ENCODE measurements at places on chromosomes 16 and 17.

GRCh38 chr17:75557075-75557851 is 30.3 kb upstream of the MYO15B start:
- no peak for DNase-seq
- peaks cover 5% of the 10 kb centered on the region for H3K4me1 ChIP-seq
- H3K27me3 ChIP-seq = no peaks in the 10 kb centered on the region
- H3K36me3 ChIP-seq = no peaks in the 10 kb centered on the region
- no peak overlapping the region for H3K27ac ChIP-seq

- peaks cover 16% of the 10 kb centered on the region for H3K4me1 ChIP-seq
- no peak overlapping the region for H3K27ac ChIP-seq
- H3K36me3 ChIP-seq = peaks cover 72% of the 10 kb centered on the region
- DNase-seq = no peak
- H3K27me3 ChIP-seq = no peaks in the 10 kb centered on the region
Measured at GRCh38 chr17:13593021-13593751, 8.5 kb downstream of the HS3ST3A1 start.

DNA sequence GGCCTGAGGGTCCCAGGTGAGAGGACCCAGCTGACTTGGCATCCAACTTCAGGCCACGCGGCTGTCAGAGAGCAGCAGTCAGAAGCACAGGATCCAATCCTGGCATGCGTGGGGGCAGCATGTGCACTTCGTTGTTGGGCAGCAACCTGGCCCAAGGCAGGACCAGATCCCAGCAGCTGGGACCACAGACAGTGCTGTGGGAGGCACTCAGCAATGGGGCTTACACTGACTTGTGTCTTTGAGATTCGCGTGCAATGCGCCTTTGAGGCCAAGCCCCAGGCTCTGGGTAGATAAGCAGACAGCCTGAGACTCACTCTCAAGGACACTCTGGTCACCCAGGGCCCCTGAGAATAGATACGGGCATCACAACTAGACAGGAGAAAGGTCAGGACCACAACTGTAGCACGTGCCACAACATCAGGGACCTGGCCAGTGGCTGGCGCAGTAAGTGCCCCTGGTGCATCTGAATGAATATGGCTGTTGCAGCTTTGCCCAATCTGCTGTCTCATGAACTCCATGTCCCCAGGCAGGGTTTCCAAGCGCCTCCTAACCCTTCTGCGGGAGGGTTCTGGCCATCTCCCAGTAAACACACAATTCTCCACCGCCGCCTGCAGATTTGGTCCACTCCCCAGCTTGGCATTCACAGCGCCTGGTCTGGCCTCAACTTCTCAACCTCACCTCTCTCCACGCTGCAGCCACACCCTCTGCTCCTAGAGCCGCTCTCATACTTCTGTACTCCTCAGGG is 3.2 kb downstream of the PAM16 start:
- H3K27ac ChIP-seq = no peak overlapping the region
- peaks cover 4% of the 10 kb centered on the region for H3K4me1 ChIP-seq
- no peak overlapping the region for H3K4me3 ChIP-seq
- no peaks in the 10 kb centered on the region for H3K27me3 ChIP-seq
- peaks cover 40% of the 10 kb centered on the region for H3K36me3 ChIP-seq
- no peak for DNase-seq

DNA sequence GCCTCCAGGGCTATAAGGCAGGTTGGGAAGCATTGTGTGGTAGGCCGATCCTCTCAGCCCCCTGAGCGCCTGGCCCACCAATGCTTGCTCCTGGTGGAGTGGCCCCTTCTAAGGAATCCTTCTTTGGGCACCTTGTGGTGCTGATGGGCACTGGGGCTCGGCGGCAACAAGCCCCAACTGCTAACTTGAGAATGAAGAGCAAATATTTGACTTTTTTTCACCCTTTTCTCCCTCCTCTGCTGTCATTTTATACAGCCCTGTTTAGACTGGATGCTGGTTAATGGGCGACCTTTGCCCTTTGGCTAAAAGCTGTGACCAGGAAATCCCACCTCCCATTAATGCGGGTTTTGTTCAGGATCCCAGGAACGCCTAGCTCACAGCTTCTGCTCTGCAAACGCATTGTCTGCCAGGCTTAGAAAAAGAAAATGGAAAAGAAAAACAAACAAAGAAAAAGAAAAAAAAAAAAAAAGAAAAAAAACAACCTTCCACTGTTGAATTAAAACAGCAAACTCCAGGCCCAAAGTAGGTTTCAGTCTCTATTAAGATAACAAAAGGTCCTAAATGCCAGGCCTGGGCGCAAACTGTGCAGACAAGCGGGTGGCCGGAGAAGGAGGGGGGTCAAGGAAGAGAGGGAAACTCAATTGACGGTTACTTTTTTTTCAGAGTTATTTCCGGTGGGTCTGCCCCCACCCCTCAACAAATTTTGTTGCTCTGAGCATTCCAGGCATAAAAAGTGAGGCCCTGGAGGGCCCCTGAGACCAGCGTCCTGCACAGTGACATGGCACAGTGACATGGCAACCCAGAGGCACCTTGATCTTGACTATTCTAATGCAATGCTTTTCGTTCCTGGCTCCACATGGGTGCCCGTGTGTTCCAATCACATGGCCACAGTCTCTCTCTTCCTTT is 301.4 kb downstream of the MAF start:
- H3K36me3 ChIP-seq = no peaks in the 10 kb centered on the region
- no peak overlapping the region for H3K27ac ChIP-seq
- no peak overlapping the region for H3K4me3 ChIP-seq
- H3K4me1 ChIP-seq = peaks cover 24% of the 10 kb centered on the region
- peak; percentile 96 for DNase-seq

DNA sequence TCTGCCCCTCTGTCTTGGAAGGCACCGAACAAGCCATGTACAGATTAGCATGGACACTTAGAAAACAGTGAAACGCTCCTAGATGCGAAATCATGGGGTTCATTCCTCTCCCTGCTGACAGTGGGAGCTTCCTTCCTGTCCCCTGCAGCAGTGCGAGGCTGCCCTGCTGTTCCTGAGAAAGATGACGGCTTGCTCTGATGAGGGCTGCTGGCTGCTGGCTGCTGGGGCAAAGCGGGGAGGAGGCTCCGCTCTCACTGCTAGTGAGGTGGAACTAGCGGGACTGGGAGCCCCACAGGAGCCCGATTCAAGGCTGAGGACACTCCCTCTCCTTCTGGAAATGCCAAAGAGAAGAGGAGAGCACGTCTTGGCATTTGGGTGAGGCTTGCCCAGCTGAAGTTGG is 25.9 kb upstream of the CACNG4 start:
- no peaks in the 10 kb centered on the region for H3K36me3 ChIP-seq
- H3K27ac ChIP-seq = no peak overlapping the region
- H3K27me3 ChIP-seq = peaks cover 25% of the 10 kb centered on the region
- no peak overlapping the region for H3K4me3 ChIP-seq
- no peak for DNase-seq
- H3K4me1 ChIP-seq = no peaks in the 10 kb centered on the region

- no peak overlapping the region for H3K27ac ChIP-seq
- no peaks in the 10 kb centered on the region for H3K27me3 ChIP-seq
- no peaks in the 10 kb centered on the region for H3K36me3 ChIP-seq
- H3K4me1 ChIP-seq = no peaks in the 10 kb centered on the region
Measured at GRCh38 chr16:19329932-19330331, 44.4 kb downstream of the CLEC19A start.

DNA sequence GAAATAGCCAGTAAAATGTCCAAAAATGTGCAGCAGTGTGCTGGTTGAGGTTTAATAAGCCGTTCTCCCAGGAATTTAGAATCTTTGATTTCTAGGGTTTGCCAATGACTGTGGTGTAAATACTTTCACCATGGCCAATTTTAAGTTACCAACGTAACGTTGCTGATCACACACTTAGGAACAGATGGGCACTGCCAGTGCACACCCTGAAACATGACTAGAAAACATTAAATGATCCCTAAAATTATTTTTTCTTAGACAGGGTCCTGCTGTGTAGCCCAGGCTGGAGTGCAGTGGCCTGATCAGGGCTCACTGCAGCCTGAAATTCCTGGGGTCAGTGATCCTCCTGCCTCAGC is 3.2 kb downstream of the CA5A start:
- peaks cover 7% of the 10 kb centered on the region for H3K4me1 ChIP-seq
- DNase-seq = no peak

GRCh38 chr17:59436900-59437299 is 105.4 kb downstream of the YPEL2 start:
- no peak overlapping the region for H3K4me3 ChIP-seq
- H3K36me3 ChIP-seq = no peaks in the 10 kb centered on the region
- no peak overlapping the region for H3K27ac ChIP-seq
- DNase-seq = no peak
- no peaks in the 10 kb centered on the region for H3K4me1 ChIP-seq

DNA sequence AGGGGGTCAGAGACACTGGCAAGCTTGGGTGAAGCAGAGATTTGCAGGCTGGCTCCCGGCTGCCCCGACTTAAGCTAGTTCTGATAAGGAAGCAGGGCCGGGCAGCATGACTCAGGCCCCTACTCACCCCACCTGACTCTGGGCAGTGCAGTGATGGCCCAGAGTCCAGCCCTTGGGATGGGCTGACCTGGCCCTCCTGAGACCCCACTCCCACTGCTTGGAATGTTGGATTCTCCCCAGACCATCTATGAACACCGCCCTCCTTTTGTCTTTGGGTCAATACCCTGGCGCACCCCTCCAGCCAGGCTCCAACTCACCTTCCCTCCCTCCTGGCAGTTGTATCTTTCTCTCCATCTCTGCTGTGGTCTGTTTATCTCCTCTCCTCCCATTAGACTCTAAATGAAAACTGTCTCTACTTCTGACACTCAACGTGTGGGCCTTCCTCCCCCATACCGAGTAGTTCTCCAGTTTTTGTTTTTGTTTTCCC is 21.0 kb downstream of the LGALS3BP start:
- DNase-seq = no peak
- no peaks in the 10 kb centered on the region for H3K27me3 ChIP-seq
- no peaks in the 10 kb centered on the region for H3K36me3 ChIP-seq
- H3K27ac ChIP-seq = no peak overlapping the region
- no peak overlapping the region for H3K4me3 ChIP-seq
- peaks cover 8% of the 10 kb centered on the region for H3K4me1 ChIP-seq

DNA sequence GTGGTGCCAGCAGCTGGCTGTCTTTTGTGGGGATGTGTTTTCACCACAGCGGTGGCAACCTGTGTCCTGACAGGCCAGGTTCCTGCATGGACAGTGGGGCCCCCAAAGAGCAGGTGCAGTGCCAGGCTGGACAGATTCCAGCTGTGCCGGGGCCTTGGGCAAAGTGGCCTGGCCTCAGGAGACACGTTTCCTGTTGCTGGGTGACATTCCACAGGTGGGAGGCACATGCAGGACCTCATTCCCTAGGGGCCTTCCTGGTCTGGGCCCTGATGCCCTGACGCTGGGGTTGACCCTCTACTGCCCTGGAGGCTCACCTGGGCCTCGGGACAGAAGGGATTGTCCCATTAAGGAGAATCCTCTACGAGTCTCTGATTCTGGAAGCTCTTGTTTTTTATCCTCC is 182.4 kb downstream of the RAB11FIP4 start:
- no peaks in the 10 kb centered on the region for H3K4me1 ChIP-seq
- no peak overlapping the region for H3K4me3 ChIP-seq
- H3K36me3 ChIP-seq = no peaks in the 10 kb centered on the region
- H3K27me3 ChIP-seq = peaks cover 3% of the 10 kb centered on the region
- DNase-seq = no peak

GRCh38 chr16:3957344-3957980 is 76.9 kb upstream of the CREBBP start:
- DNase-seq = no peak
- no peak overlapping the region for H3K4me3 ChIP-seq
- H3K36me3 ChIP-seq = no peaks in the 10 kb centered on the region
- no peaks in the 10 kb centered on the region for H3K27me3 ChIP-seq
- H3K4me1 ChIP-seq = peaks cover 8% of the 10 kb centered on the region

DNA sequence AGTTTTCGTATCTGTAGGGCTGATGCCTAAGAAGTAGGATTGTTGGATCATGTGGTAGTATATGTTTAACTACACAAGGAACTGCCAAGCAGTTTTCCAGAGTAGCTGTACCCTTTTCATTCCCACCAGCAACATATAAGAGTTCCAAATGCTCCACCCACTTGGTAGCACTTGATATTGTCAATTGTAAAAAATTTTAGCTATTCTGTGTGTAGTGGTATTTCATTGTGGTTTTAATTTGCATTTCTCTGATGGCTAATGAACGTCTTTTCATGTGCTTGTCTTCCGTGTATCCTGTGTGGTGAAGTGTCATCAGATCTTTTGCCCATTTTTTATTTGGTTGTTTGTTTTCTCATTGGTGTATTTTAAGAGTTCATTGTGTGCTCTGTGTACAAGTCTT is 69.7 kb downstream of the TANC2 start:
- H3K27ac ChIP-seq = no peak overlapping the region
- no peaks in the 10 kb centered on the region for H3K36me3 ChIP-seq
- DNase-seq = no peak
- no peaks in the 10 kb centered on the region for H3K27me3 ChIP-seq

- no peaks in the 10 kb centered on the region for H3K4me1 ChIP-seq
- no peak overlapping the region for H3K27ac ChIP-seq
- no peaks in the 10 kb centered on the region for H3K27me3 ChIP-seq
- no peaks in the 10 kb centered on the region for H3K36me3 ChIP-seq
- DNase-seq = no peak
Measured at GRCh38 chr17:14755002-14755401, 454.1 kb downstream of the HS3ST3B1 start.

- peaks cover 32% of the 10 kb centered on the region for H3K27me3 ChIP-seq
- DNase-seq = no peak
- H3K27ac ChIP-seq = no peak overlapping the region
- H3K4me1 ChIP-seq = peaks cover 10% of the 10 kb centered on the region
- no peak overlapping the region for H3K4me3 ChIP-seq
Measured at GRCh38 chr16:51095084-51095881, 55.8 kb downstream of the SALL1 start.

DNA sequence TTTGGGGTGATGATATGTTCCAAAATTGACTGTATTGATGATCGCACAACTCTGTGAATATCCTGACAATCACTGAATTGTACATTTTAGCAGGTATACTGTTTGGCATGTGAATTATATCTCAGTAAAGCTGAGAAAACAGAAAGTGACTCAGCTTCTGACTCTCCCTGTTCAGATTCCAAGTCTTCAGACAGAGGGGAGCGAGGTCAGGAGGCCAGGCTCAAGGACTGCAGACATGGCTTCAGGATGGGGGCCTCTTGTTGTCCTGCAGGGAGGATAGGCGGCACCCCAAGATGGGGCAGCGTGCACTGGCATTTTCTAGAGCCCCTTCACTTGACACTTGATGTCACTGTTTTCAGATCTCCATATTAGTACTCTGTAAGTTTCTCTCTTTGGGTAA is 45.6 kb downstream of the KNOP1 start:
- H3K4me1 ChIP-seq = no peaks in the 10 kb centered on the region
- no peak overlapping the region for H3K4me3 ChIP-seq
- no peak overlapping the region for H3K27ac ChIP-seq
- peaks cover 57% of the 10 kb centered on the region for H3K36me3 ChIP-seq
- no peak for DNase-seq
- no peaks in the 10 kb centered on the region for H3K27me3 ChIP-seq

- DNase-seq = no peak
- peaks cover 21% of the 10 kb centered on the region for H3K4me1 ChIP-seq
- no peak overlapping the region for H3K27ac ChIP-seq
- H3K27me3 ChIP-seq = no peaks in the 10 kb centered on the region
- H3K4me3 ChIP-seq = no peak overlapping the region
- H3K36me3 ChIP-seq = no peaks in the 10 kb centered on the region
Measured at GRCh38 chr16:11799017-11799381, 1.9 kb upstream of the ZC3H7A start.
